ENCODE measurements at places on chromosomes 6 and 20.
A peak's percentile ranks its signal among the peaks of the same experiment; 100 is the strongest.

GRCh38 chr20:36472637-36473090, 68.7 kb upstream of the MYL9 start:
- H3K4me3 ChIP-seq, result no peak overlapping the region
- H3K4me1 ChIP-seq, result peaks cover 47% of the 10 kb centered on the region
- DNase-seq, result peak; percentile 85
- no peaks in the 10 kb centered on the region for H3K27me3 ChIP-seq
- H3K27ac ChIP-seq, result peak overlapping the region; percentile 92

DNA sequence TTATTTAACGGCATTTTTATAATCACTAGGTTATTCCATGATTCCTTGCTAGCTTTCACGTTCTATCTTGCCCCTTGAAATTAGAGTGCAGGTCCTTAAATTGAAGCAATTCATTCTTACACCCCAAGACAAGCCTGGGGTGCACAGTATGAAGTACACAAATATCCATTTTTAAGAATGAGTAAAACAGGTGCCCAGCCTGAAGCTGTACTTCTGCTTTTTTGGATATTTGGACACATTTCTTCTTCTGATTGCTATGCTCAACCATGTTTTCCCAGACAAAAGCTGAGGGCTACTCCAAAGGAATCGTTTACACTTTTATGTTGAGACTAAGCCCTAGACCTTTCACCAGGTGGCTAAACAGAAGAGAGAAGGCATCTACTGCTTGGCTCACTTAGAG, 7.9 kb upstream of the TAGAP start:
- H3K4me1 ChIP-seq, result no peaks in the 10 kb centered on the region
- peaks cover 10% of the 10 kb centered on the region for H3K27me3 ChIP-seq
- H3K27ac ChIP-seq, result no peak overlapping the region

GRCh38 chr6:117381749-117382148, 44.0 kb downstream of the ROS1 start:
- no peaks in the 10 kb centered on the region for H3K27me3 ChIP-seq
- H3K27ac ChIP-seq, result no peak overlapping the region
- H3K4me1 ChIP-seq, result no peaks in the 10 kb centered on the region
- no peak for DNase-seq
- no peaks in the 10 kb centered on the region for H3K36me3 ChIP-seq

DNA sequence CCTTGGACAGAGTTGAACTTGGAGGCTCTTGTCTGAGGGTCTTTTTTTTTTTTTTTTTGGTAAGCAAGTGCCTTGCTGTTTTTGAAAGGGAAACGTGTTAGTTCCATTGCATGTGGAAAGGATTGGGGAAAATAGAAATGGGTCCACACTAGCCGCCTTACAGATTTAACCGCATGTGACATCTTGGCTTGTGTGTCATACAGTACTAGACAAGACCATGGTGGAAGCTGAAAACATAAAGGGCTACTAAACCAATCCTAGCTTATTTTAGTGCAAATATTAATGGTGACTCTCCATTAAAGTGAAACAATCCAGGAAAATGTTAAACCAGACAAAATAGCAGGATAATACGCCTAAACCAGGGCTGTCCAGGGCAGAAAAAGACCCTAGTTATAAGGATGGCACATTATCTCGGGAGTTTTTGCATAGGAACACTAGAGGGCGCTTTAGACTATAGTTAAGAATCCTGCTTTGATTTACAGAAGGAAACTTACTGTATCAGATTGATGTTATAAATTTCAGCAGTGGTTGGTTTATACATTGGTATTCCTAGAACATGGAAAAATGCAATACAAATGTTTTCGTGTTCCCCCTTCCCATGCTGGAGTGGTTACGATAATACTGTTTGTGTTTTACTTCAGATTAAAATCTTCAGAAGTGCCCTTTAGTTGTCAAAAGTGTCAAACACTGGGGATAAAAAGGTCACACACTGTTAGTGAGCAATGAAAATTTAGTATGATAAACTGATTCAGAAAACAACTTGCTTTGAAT, 59.8 kb upstream of the DEK start:
- no peaks in the 10 kb centered on the region for H3K4me1 ChIP-seq
- H3K4me3 ChIP-seq, result no peak overlapping the region
- peak; percentile 53 for DNase-seq
- no peak overlapping the region for H3K27ac ChIP-seq
- no peaks in the 10 kb centered on the region for H3K27me3 ChIP-seq

- no peak for DNase-seq
- H3K36me3 ChIP-seq, result no peaks in the 10 kb centered on the region
- H3K27me3 ChIP-seq, result no peaks in the 10 kb centered on the region
- H3K4me3 ChIP-seq, result no peak overlapping the region
- no peaks in the 10 kb centered on the region for H3K4me1 ChIP-seq
- H3K27ac ChIP-seq, result no peak overlapping the region
Measured at GRCh38 chr6:54876365-54876764, 29.8 kb downstream of the FAM83B start.

- peak overlapping the region; percentile 69 for H3K4me3 ChIP-seq
- H3K4me1 ChIP-seq, result peaks cover 19% of the 10 kb centered on the region
- DNase-seq, result no peak
Measured at GRCh38 chr20:31868853-31869672, 1.3 kb downstream of the DUSP15 start.

DNA sequence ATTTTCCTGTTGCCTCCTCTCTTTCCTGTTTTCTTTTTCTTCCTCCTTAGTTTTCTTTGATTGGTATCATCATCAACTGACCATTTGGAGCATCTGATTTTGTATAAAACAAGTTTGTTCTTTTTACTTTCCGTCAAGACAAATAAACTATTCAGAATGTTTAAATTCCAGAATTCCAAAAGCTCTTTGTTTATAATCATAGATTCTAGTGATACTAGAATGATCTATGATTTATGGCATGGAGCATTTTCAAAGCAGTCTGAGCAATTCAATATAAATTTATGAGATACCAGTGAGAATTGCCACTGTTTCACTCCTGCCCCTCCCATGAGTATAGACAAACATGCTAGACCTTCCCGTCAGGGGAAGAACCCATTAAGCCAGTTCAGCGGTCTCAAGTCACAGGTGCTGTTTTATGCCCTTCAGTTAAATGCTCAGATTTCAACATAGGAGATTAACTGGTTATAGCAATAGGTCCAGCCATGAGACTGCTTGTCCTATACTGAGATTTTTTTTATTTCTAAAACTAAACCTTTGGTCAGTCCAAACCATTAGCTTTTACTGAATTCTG, 60.7 kb downstream of the GRIK2 start:
- no peak for DNase-seq
- H3K36me3 ChIP-seq, result no peaks in the 10 kb centered on the region
- no peaks in the 10 kb centered on the region for H3K27me3 ChIP-seq
- no peak overlapping the region for H3K27ac ChIP-seq
- H3K4me3 ChIP-seq, result no peak overlapping the region
- no peaks in the 10 kb centered on the region for H3K4me1 ChIP-seq

DNA sequence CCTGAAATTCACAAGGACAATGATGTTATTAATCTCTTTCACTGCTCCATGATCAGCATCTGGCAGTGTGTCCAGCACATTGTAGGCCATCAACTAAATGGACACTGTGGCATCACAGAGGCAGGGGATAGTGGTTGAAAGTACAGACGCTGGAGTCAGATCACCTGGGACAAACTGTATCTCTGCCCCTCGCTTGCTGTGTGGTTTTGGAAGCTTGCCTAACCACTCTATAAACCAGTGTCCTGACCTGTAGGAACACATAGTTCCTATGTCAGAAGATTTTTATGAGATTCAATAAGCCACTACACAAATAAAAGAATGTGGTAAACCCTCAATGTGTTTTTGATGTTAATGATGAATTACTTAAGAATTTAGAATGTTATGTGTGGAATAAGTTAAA, 219.3 kb upstream of the RNF217 start:
- DNase-seq, result no peak
- no peak overlapping the region for H3K27ac ChIP-seq

DNA sequence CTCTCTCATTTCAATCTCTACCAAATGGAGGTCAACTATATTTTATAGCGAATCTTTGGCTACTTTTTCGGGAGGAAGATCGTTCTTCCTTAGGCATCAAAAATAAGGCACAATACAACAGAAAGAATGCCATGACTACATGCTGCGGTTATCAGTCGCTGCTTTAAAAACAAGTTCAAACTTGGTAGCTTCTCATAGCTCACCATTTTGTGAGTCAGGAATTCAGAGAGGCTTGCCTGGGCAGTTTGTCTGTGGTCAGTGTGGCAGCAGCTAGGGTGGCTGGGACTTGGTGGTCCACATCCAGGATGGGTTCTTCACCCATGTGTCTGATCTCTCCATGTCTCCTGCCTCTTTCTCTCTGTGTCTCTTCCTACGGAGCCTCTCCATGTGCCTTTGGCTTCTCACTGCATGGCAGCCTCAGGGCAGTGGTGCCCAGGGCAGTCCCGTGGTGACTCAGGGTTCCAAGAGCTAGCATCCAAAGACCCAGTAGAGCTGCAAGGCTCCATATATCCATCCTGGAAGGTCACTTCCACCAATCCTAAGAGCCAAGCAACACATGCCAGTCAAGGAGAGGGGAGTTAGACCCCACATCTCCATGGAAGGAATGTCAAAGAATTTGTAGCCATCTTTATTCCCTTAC, 10.4 kb downstream of the SCML4 start:
- no peak for DNase-seq
- H3K27me3 ChIP-seq, result no peaks in the 10 kb centered on the region
- peaks cover 14% of the 10 kb centered on the region for H3K4me1 ChIP-seq
- H3K4me3 ChIP-seq, result no peak overlapping the region

DNA sequence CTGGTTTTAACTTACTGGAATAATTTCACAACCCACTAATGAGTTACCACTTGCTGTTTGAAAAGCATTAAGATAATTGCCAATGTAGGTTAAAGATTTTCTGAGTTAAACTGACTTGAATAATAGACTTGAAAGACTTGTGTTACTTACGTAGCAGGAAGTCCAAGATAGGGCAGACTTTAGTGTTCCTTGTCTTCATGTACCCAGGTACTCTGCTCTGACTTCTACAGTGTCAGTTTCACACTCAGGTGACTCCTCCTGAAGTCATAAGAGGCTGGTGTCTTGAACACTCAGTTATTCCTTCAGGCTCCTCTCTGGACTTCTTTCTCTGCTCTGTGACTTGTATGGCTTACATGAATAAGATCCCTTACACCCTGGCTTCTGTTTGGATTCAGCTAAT, 76.3 kb upstream of the SGK1 start:
- H3K36me3 ChIP-seq, result no peaks in the 10 kb centered on the region
- H3K4me1 ChIP-seq, result no peaks in the 10 kb centered on the region
- peak overlapping the region; percentile 86 for H3K27ac ChIP-seq
- H3K27me3 ChIP-seq, result no peaks in the 10 kb centered on the region

GRCh38 chr6:160974304-160974771, 17.2 kb upstream of the MAP3K4 start:
- no peaks in the 10 kb centered on the region for H3K36me3 ChIP-seq
- no peak overlapping the region for H3K4me3 ChIP-seq
- H3K4me1 ChIP-seq, result no peaks in the 10 kb centered on the region
- H3K27ac ChIP-seq, result no peak overlapping the region

DNA sequence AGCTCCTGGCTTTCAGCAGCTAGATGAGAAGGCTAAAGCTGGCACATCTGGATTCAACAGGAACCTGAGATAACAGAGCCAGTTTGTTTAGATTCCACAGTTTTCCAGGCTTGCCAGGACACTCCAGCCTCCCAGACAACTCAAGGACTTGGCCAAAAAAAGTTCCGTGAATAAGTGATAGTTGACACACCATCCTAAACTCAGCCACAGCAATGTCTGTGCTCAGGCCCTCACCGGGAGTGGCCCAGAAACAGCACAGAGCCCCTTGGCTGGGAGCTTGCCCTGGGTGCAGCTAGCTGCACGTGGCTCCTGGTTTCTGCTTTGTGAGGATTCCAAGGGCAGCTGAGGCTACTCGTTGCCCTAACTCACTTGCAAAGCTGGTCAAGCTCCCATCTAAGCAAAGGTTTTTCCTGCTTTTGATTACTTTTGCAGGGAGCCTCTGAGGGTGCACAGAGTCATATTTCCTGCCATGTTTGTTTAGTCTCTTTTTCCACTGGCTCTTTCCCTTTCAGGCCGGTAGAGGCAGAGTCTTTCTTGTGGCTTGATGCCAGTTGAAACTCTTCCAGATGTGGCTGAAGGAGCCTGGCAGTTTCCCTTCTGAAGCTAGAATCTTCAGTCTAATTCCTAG, 118.3 kb upstream of the ECI2 start:
- H3K27me3 ChIP-seq, result no peaks in the 10 kb centered on the region
- DNase-seq, result peak; percentile 23
- no peak overlapping the region for H3K27ac ChIP-seq
- no peak overlapping the region for H3K4me3 ChIP-seq

- H3K27me3 ChIP-seq, result peaks cover 47% of the 10 kb centered on the region
- H3K4me1 ChIP-seq, result peaks cover 46% of the 10 kb centered on the region
- H3K4me3 ChIP-seq, result peak within 1 kb of the TSS; percentile 34
- H3K27ac ChIP-seq, result no peak within 1 kb of the TSS
Measured at GRCh38 chr6:3227363-3228045, at the start of gene TUBB2B. TUBB2B (minus strand) TSS chr6:3227653; CDS start chr6:3227543, 110 bp downstream.

DNA sequence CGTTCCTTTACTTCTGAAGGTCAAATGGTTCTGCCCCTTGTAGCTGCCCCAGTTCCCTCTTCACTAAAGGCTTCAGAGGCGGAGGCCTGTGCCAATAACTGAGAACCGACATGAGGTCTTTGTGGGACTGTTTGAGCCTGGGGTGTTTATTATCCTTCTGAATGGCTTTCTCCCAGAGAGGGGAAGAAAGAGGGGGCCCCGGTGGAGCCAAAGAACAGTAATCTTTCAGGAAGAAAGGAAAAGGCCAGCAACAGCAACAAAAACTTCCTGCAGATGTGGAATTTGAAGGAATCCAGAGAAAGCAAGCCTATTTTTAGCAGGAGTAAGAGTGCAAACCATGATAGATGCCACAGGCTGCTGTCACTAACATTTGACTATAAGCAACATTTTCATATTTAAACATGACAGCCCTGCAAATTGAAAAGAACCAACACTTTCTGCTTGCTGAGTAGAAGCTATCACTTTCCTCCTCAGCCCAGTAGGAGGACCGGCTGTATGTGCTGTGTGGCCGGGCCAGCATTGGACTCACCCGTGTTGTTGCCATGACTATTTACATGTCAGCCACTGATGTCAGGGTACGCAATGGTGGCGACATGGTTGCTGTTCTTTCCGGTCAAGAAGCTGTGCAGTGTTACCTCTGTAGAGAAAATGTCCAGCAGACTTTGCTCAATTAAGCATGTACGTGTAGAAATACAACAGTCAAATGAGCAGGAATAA, 121.3 kb downstream of the SOBP start:
- H3K27ac ChIP-seq, result peak overlapping the region; percentile 19
- no peaks in the 10 kb centered on the region for H3K27me3 ChIP-seq
- no peak for DNase-seq
- H3K4me3 ChIP-seq, result no peak overlapping the region
- H3K36me3 ChIP-seq, result no peaks in the 10 kb centered on the region
